ENCODE measurements at places on chromosomes 5 and 9.

GRCh38 chr9:76818271-76818670, 54.0 kb downstream of the PCA3 start:
- no peak for DNase-seq

- no peak for DNase-seq
These were observed 20.9 kb downstream of the FAM13B start for GRCh38 chr5:138011991-138012390.

DNA sequence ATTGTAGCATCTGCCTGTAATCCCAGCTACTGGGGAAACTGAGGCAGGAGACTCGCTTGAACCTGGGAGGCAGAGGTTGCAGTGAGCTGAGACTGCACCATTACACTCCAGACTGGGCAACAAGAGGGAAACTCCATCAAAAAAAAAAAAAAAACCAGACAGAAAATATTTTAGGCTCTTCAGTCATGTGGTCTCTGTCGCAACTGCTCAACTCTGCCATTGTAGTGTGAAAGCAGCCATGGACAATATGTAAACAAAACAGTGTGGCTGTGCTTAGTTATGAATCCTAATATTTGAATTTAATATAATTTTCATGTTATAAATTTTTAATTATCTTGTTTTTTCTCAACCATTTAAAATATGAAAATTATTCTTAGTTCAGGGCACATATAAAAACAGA, 38.4 kb downstream of the ZFAND5 start:
- DNase-seq, result no peak

GRCh38 chr5:159132429-159133040, 32.8 kb upstream of the EBF1 start:
- DNase-seq, result no peak

GRCh38 chr9:101458963-101459631, 23.5 kb upstream of the ALDOB start:
- no peak for DNase-seq

DNA sequence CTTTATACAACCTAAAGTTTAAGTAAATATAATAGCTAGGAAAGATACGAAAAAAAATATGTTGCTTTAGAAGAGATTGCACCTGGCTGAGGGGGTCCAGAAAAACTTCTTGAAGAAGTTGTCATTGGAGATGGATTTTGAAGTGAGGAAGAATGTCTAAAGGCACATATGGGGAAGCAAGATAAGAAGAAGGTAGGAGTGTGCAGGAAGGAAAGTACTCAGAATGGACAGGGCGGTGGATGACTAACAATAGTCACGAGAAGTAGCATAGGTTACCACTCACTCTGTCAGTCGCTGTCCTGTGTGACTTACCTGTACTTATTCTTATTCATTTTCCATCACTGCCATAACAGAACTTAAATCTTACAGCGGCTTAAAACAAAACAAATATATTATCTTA, 251.6 kb downstream of the GRIA1 start:
- DNase-seq, result no peak

GRCh38 chr5:124902097-124902821, 155.8 kb upstream of the ZNF608 start:
- no peak for DNase-seq

- DNase-seq, result no peak
These were observed 2013.1 kb upstream of the CDH9 start for GRCh38 chr5:29051509-29051908.
